Activated T-cell treated with anti-CD3 and anti-CD28 coated beads, Interleukin-2, amount 50 U/mL, for 72 hours (primary cell): ENCODE measurements at places on chromosomes 5 and 9. TPM values are rescaled to one million over a fixed set of nuclear protein-coding genes. Genes with fewer than 3 reads are reported as not detected.

Gene PLPP1
- 12.2 TPM for total RNA-seq

Gene C9orf50
- total RNA-seq: not detected

Gene GRM6
- not detected for total RNA-seq

Gene GPR21
- total RNA-seq: 1.3 TPM

Gene IFNA6
- total RNA-seq: not detected

Gene SARDH
- total RNA-seq: 1.6 TPM

Gene TRPM6
- 0.10 TPM for total RNA-seq

DNA sequence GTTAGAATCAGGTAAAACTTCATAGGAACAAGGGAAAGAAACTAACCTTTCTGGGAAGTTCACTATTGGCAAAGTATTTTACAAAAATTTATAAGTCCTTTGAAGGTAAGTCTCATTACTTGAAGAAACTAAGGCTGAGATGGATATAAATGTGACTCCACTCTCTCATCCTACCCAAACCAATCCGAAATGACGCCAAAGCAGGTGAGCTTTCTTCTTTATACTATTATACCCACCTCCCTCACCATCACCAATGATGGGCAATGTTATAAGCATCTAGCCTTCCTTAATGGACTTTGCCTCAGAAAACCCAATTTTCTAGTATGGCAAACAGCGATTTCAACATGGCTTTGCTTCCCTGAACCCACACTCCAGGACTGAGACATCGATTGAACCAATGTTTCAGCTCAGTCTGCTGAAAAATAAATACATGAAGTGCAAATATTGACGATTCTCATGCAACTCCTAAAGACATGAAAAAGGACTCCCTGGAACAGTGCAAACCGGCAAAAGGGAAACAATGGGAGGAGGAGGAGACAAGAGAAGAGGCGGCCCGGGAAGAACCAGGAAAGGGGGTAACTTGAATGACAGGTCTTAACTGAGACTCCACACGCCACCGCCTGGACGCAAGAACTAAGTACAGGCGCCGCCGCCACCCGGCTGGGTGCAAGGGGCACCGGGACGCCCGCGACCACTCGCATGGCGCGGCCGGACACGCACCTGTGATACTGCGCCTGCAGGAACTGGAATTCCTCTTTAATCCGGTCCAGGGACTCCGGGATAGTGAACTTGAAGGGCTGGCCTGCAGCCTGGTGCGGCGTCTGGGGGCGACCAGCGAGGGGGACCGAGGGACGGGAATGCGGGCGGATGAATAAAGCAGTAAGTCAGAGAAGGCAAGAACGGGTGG, 2.5 kb downstream of the TLE1 start:
- DNase-seq: peak; percentile 23

- no peak for DNase-seq
These were observed 17.7 kb downstream of the ZDHHC11B start for GRCh38 chr5:766666-767431.

DNA sequence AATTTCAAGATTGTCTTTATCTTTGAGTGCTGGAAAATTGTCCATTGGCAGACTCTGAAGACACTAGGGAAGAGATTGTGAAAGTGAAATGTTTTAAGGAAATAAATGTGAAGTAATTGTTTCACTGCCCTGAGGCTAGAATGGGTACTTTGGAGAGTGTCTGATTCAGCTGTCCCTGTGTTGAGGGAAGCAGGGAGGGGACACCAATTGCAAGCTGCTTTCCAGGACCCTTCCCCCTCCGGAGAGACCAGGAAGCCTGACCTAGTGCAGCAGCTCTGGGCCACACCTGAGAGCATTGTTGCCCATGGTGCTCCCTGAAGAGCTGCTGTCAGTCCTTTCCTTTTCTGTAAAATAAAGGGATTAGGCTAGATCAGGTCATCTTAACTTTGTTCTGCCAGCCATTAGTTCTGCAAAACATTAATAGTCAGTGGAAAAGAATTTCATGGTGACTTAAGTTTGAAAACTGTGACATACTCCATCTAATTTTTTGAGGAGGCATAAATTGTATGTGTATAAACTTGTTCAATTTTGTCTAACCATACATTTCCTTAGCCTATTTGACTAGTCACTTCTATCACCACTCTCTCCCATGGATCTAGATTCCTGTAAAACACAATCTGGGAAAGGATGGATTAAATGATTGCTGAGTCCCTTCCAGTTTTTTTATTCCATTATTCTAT, 18.8 kb downstream of the MAP1B start:
- DNase-seq: no peak

- DNase-seq: no peak
These were observed 471.1 kb upstream of the WWC1 start for GRCh38 chr5:167820101-167820990.

- no peak for DNase-seq
These were observed 342.1 kb downstream of the PRR16 start for GRCh38 chr5:120806202-120806601.

GRCh38 chr5:179311091-179311470, 34.2 kb downstream of the ADAMTS2 start:
- DNase-seq: no peak

DNA sequence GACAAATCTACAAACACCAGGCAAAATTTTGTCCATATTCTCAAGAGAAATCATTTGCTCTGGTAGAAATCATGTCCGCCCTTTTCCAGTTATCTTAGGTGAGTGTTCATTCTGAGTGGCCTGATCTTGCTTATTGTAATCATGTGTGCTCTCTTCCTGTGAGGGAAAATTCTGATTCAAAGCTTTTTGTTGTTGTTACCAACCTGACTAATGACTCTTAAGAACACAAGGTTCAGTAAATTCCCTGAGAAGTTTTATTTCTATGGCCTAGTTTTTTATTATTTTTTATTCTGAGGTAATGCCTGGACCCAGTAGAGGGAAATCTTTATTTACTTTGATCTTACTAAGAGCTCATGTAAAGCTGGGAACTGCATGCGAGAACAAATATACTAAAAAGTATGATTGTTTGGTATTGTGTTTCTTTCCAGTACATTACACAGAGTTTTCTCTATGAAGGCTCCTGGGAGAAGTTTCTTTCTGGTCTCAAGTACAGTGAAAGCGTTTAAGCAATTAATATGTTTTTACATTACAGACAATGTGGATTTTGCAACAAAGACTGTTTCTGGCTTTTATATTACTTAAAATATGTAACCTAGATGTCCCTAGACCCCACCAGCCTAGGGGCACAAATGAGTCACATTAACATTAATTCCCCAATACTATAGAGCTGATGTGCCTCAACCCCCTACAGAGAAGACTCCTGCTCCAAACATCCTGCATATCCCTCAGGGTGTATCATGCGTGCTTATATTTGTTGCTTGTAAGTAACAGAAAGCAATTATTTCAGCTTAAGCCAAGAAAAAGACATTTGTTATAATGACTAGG, 138.1 kb downstream of the TMEM167A start:
- no peak for DNase-seq

DNA sequence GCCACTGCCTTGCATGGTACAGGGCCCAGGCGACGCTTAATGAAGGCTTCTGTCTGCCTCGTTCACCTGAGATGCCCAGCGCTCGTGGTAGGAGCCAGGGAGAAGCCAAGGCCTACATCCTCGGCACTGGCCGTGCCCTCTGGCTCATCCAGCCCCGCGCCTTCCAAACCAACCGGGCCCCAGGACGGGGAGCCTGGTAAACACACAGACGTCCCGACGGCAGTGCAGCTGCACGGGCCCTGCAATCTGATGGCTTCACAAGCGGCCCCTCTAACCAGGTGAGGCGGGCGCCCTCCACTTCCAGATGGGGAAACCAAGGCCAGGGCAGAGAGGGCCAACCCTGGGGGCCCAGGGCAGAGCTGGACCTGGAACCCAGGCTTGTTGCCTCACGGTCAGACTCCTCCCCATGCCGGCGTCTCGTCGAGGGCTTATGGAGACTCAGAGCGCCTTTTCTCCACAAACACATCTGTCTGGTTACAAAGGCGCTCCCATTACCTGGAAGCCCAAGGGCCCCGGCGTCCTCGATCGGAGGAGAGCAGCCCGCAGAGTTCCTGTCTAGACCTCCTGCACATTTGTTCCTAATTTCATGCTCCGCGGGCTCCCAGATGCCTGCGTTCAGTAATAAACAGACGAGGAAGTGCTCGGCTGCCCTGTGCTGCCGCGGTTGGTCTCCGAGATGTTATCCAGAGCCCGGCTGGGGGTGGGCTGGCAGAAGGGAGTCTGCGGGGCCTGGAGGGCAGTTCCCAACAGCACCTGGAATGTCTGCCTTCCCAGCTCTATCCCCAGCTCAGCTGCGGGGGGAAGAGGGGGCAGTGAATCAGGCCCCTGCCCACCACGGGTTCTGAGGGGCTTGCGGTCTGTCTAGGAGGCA, 23.5 kb downstream of the FAM163B start:
- no peak for DNase-seq

DNA sequence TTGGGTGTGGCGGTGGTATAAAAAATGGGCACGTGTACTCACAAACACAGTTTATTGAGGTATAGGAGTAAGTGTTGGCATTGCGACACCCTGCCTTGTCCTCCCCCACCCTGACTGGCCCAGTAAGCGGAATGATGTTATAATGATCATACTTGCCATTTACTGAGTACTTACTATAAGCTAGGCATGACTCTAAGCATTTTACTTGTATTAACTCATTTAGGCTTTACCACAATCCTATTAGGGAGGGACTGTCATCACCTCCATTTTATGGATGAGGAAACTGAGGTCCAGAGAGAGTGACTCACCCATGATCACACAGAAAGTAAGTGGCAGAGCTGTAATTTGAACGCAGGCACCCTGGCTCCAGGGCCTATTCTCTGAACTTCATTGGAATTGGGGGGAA, 2.3 kb downstream of the SMIM3 start:
- DNase-seq: no peak

- DNase-seq: no peak
These were observed 3.7 kb upstream of the IRX2 start for GRCh38 chr5:2755076-2755680.

GRCh38 chr9:80447876-80448275, 876.1 kb downstream of the TLE4 start:
- no peak for DNase-seq

DNA sequence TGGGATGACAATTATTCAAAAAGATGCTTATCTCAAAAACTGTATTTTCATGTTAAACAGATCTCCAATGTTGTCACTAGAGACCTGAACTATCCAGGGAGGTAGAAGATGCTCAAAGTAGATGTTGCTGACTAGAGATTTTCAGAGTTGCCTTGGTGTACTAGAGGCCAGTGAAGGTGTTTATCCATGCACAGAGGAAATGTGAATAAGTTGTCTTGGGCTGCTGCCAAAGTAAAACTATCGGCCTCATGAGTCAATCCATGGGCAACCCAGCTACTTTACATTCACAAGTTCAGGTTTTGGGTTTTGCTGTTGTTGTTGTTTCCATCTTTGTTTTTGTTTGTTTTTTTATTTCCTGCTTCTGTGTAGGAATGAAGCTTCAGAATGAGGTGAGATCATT, 141.1 kb upstream of the RANBP3L start:
- no peak for DNase-seq

- no peak for DNase-seq
These were observed 182.1 kb downstream of the DMRT2 start for GRCh38 chr9:1231998-1232919.

GRCh38 chr9:103372828-103373227, 377.7 kb downstream of the CYLC2 start:
- DNase-seq: no peak
